Transverse colon (tissue), 4 donors: ENCODE measurements at places on chromosomes 6 and 20. TPM values are rescaled to one million over a fixed set of nuclear protein-coding genes. Genes with fewer than 3 reads are reported as not detected.

GRCh38 chr6:143607974-143608373 is 69.8 kb upstream of the PHACTR2 start:
- H3K27me3 ChIP-seq: no peaks in the 10 kb centered on the region
- H3K4me3 ChIP-seq: no peak overlapping the region
- H3K27ac ChIP-seq: no peak overlapping the region
- no peaks in the 10 kb centered on the region for H3K4me1 ChIP-seq

- no peak overlapping the region for H3K27ac ChIP-seq
- no peak overlapping the region for H3K4me3 ChIP-seq
- H3K27me3 ChIP-seq: no peaks in the 10 kb centered on the region
- DNase-seq: no peak
Measured at GRCh38 chr6:161133963-161134362, 139.9 kb downstream of the AGPAT4 start.

DNA sequence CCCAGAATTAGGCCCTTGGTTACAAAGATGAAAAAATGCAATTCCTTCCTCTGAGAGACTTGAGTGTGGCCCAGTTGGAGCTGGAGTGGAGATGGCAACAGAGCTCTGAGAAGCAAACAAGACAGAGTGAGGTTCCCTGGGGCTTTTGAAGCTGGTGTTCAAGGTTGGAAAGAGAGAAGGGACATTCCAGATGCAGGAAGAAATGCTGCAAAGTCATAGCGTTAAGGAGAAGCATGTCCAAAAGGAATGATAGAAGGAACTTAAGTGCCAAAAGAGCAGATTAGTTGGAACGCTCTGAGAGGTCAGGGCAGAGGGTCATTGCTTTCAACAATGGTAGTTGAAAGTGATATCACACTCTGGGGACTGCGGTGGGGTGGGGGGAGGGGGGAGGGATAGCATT is 251.8 kb downstream of the TBC1D7 start:
- H3K4me1 ChIP-seq: no peaks in the 10 kb centered on the region
- H3K27me3 ChIP-seq: no peaks in the 10 kb centered on the region
- no peaks in the 10 kb centered on the region for H3K36me3 ChIP-seq
- no peak overlapping the region for H3K27ac ChIP-seq
- H3K4me3 ChIP-seq: no peak overlapping the region
- no peak for DNase-seq

DNA sequence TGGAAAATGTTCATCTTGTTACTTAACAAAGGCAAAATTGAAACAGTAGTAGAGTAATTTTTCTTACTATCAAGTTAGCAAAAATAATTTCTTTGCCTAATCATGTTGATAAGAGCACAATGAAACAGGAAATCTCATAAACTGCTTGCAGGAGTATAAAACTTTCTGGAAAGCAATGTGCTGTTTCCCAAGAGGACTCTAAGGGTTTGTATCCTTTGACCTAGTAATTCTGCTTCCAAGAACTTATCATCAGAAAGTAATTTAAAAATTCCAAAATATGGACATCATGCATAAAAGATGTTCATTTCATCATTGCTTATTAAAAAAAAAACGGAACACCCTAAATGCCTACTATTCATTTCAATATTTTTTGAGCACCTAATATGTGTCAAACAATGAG is 46.1 kb upstream of the TNFAIP3 start:
- no peak overlapping the region for H3K4me3 ChIP-seq
- no peaks in the 10 kb centered on the region for H3K27me3 ChIP-seq
- peaks cover 9% of the 10 kb centered on the region for H3K4me1 ChIP-seq
- H3K36me3 ChIP-seq: no peaks in the 10 kb centered on the region
- no peak overlapping the region for H3K27ac ChIP-seq

DNA sequence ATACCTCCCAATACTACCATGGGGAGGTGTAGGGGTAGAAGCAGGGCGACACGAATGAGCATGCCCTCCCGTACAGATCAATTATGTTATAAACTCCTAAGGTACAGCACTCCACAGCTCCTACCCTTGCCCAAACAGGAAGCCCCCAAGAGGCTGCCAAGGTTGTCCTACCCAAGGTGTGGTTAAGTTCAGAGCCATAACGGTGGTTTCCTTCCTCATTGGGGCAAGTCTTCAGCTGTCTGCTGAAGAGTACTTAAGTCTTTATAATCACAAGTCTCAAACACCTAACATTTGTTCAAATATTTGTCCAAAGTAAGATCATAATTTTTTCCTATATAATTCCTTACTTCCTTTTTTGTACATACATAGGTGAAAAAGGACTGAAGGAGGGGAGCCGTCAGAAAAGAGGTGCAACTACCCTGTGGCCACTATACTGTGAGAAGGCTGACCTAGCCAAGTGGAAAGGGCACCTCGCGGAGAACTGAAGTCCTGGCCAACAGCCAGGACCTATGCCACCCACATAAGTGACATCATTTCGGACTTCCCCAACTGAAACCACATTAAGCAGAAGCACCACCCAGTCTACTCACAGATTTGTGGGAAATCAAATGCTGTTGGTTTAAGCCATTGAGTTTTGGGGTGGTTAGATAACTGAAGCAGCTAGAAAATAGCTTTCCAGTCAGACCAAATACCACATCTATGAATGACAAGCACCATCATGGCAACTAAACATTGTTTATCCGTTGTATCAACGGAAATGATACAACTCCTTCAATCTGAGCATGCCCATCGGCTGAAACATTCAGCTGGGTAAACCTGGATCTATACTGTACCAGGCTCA is 2.9 kb upstream of the RAB22A start:
- DNase-seq: peak; percentile 46
- H3K36me3 ChIP-seq: no peaks in the 10 kb centered on the region
- no peaks in the 10 kb centered on the region for H3K27me3 ChIP-seq
- H3K4me3 ChIP-seq: no peak overlapping the region
- peaks cover 9% of the 10 kb centered on the region for H3K4me1 ChIP-seq
- H3K27ac ChIP-seq: peak overlapping the region; percentile 36

GRCh38 chr20:38221119-38221589 is 39.4 kb downstream of the KIAA1755 start:
- no peaks in the 10 kb centered on the region for H3K27me3 ChIP-seq
- no peaks in the 10 kb centered on the region for H3K36me3 ChIP-seq
- DNase-seq: peak; percentile 61
- no peaks in the 10 kb centered on the region for H3K4me1 ChIP-seq
- no peak overlapping the region for H3K27ac ChIP-seq
- no peak overlapping the region for H3K4me3 ChIP-seq

- no peaks in the 10 kb centered on the region for H3K4me1 ChIP-seq
- no peak overlapping the region for H3K27ac ChIP-seq
- H3K27me3 ChIP-seq: no peaks in the 10 kb centered on the region
- no peak for DNase-seq
- H3K36me3 ChIP-seq: peaks cover 42% of the 10 kb centered on the region
- no peak overlapping the region for H3K4me3 ChIP-seq
Measured at GRCh38 chr20:48957533-48957932, 36.0 kb downstream of the ARFGEF2 start.

DNA sequence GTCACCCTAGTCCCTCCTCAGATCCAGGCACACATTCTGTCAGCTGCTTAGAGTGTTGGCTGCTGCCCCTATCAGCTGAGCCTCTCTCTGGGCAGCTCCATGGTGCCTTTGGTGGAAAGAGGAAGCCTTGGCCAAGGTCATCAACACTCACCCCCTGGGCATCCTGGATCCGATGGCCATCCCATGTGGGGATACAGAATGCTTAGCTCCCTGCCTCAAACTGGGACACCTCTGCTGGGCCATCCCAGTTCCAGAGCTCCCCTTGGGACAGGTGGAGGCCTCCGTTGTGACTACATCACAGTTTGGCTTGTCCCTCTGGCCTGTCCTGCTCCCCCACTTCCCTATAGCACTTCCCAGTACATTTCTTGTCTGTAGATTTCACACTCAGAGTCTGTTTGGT is 45.6 kb downstream of the TOX2 start:
- no peaks in the 10 kb centered on the region for H3K27me3 ChIP-seq
- peaks cover 21% of the 10 kb centered on the region for H3K4me1 ChIP-seq
- no peak overlapping the region for H3K4me3 ChIP-seq
- no peak overlapping the region for H3K27ac ChIP-seq
- no peak for DNase-seq

GRCh38 chr20:61027218-61027617 is 224.8 kb upstream of the CDH4 start:
- no peak overlapping the region for H3K4me3 ChIP-seq
- DNase-seq: no peak
- no peaks in the 10 kb centered on the region for H3K36me3 ChIP-seq
- H3K4me1 ChIP-seq: no peaks in the 10 kb centered on the region

- no peak for DNase-seq
- H3K27me3 ChIP-seq: no peaks in the 10 kb centered on the region
- no peak overlapping the region for H3K4me3 ChIP-seq
- H3K27ac ChIP-seq: peak overlapping the region; percentile 7
- no peaks in the 10 kb centered on the region for H3K36me3 ChIP-seq
- H3K4me1 ChIP-seq: peaks cover 45% of the 10 kb centered on the region
Measured at GRCh38 chr6:111677249-111677990, 71.7 kb upstream of the TRAF3IP2 start.

- no peak overlapping the region for H3K4me3 ChIP-seq
- H3K27ac ChIP-seq: no peak overlapping the region
- peak; percentile 79 for DNase-seq
Measured at GRCh38 chr6:44151348-44152108, 7.1 kb upstream of the CAPN11 start.

DNA sequence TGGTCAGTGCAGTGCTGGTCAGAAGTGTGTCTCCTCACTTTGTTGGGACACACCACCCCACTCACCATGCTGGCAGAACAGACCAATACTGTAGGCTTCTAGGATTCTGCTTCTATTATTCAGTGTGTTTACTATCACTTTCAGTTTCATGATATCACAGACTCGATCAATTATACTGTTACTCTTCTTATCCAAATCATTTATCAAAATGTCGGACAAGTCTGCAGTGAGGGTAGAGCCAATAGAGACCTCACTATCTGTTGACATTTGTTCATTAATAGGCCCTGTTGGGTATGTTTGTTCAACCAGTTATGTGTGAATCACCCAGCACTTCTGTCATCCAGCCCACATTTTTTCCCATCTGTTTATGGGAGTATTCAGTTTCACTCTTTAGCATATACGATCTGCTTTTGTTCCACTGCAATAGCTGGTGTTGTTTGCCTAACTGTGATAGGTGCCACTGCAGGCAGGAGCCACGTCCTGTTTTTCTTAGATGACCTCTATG is 140.1 kb downstream of the NRN1 start:
- no peak for DNase-seq
- no peaks in the 10 kb centered on the region for H3K27me3 ChIP-seq
- peak overlapping the region; percentile 30 for H3K27ac ChIP-seq
- H3K36me3 ChIP-seq: no peaks in the 10 kb centered on the region
- peak overlapping the region; percentile 18 for H3K4me3 ChIP-seq
- H3K4me1 ChIP-seq: no peaks in the 10 kb centered on the region

DNA sequence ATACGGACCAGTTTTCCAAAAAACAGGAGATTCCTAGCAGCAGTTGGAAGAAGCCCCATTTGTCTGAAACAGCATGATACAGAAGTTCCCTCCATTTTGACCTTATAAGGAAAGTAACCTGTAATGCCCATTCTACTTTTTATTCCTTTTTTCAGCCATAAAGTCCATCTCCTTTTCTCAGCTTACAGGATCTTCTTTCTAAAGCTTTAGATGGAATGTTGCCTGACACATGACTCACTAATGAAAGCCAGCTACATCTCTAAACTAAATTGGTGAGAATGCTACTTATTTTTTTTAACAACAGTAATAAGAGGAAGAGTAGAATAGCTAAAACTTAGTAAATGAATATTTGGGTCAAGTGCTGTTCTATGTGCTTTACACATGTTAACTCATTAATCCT is 234.1 kb downstream of the CDH26 start:
- H3K27ac ChIP-seq: no peak overlapping the region
- H3K27me3 ChIP-seq: peaks cover 4% of the 10 kb centered on the region
- no peaks in the 10 kb centered on the region for H3K36me3 ChIP-seq
- no peaks in the 10 kb centered on the region for H3K4me1 ChIP-seq
- no peak overlapping the region for H3K4me3 ChIP-seq
- no peak for DNase-seq

- H3K27me3 ChIP-seq: peaks cover 74% of the 10 kb centered on the region
- H3K36me3 ChIP-seq: no peaks in the 10 kb centered on the region
- DNase-seq: no peak
- H3K4me3 ChIP-seq: no peak overlapping the region
Measured at GRCh38 chr20:59602546-59603080, 1.7 kb upstream of the PHACTR3 start.

DNA sequence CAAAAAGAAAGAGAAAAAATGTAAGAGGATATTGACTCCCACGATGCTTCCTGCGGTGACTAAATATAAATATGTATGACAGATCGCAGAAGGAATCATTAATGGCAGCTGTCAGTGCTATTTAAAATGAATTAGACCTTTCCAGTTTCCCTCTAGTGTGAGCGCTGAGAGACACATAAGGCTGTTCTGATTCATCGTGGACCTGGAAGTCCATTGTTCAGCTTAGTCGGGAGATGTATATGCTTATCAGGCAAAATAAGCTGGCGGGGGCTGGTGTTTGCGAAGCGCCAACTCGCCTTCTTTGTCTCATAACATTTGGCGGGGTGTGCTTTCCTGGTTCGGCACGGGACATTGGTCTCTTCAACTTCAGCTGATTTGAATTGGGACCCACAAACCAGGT is 95.4 kb downstream of the CDH4 start:
- no peak overlapping the region for H3K4me3 ChIP-seq
- no peak for DNase-seq
- no peak overlapping the region for H3K27ac ChIP-seq
- no peaks in the 10 kb centered on the region for H3K36me3 ChIP-seq

- no peaks in the 10 kb centered on the region for H3K4me1 ChIP-seq
- no peaks in the 10 kb centered on the region for H3K36me3 ChIP-seq
- no peaks in the 10 kb centered on the region for H3K27me3 ChIP-seq
- H3K4me3 ChIP-seq: no peak overlapping the region
Measured at GRCh38 chr6:106591111-106591825, 38.0 kb downstream of the RTN4IP1 start.

GRCh38 chr6:22326500-22326899 is 29.7 kb upstream of the PRL start:
- no peak for DNase-seq
- no peak overlapping the region for H3K27ac ChIP-seq
- no peaks in the 10 kb centered on the region for H3K27me3 ChIP-seq

- no peak overlapping the region for H3K4me3 ChIP-seq
- no peak overlapping the region for H3K27ac ChIP-seq
- H3K27me3 ChIP-seq: no peaks in the 10 kb centered on the region
- DNase-seq: no peak
Measured at GRCh38 chr6:96864216-96865054, 27.2 kb upstream of the GPR63 start.

GRCh38 chr6:146422789-146423375 is 120.8 kb upstream of the RAB32 start:
- no peaks in the 10 kb centered on the region for H3K36me3 ChIP-seq
- no peaks in the 10 kb centered on the region for H3K27me3 ChIP-seq
- H3K27ac ChIP-seq: no peak overlapping the region

- no peaks in the 10 kb centered on the region for H3K36me3 ChIP-seq
- DNase-seq: no peak
- H3K4me3 ChIP-seq: no peak overlapping the region
- no peaks in the 10 kb centered on the region for H3K27me3 ChIP-seq
- H3K27ac ChIP-seq: no peak overlapping the region
Measured at GRCh38 chr6:9503111-9503761, 911.6 kb downstream of the TFAP2A start.

SLC22A23 gene
- 104 TPM for total RNA-seq

HLA-DRB1 gene
- 23.8 TPM for total RNA-seq

SMOC2 gene
- total RNA-seq: 5.8 TPM

CDKN1A gene
- total RNA-seq: 287 TPM

TPX2 gene
- total RNA-seq: 10.8 TPM

HLA-DQB1 gene
- 1.1 TPM for total RNA-seq

BPI gene
- total RNA-seq: not detected

BMP7 gene
- total RNA-seq: 2.2 TPM

PHACTR3 gene
- total RNA-seq: 5.9 TPM

RAB44 gene
- 0.14 TPM for total RNA-seq
